ENCODE measurements at places on chromosomes 2 and 18. TPM values are rescaled to one million over a fixed set of nuclear protein-coding genes. Genes with fewer than 3 reads are reported as not detected.

The TMEM247 gene
- not detected for total RNA-seq

The UBXN4 gene
- 50.7 TPM for total RNA-seq

The SCN1A gene
- total RNA-seq = not detected

The TUBA3E gene
- not detected for total RNA-seq

The SERPINB10 gene
- not detected for total RNA-seq

The HOXD13 gene
- not detected for total RNA-seq

The DSEL gene
- 35.2 TPM for total RNA-seq

Measured in cardiac ventricle fibroblast (primary cell).